ENCODE measurements at places on chromosomes 2 and 18.

- no peak for DNase-seq
Observed at GRCh38 chr18:7727361-7728076, 160.4 kb downstream of the PTPRM start.

DNA sequence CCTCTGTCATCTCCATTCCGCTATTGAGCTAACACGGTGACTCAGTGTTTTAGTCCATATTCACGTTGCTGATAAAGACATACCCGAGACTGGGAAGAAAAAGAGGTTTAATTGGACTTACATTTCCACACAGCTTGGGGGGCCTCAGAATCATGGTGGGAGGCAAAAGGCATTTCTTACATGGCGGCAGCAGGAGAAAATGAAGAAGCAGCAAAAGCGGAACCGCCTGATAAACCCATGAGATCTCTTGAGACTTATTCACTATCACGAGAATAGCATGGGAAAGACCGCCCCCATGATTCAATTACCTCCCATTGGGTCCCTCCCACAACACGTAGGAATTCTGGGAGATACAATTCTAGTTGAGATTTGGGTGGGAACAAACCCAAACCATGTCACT lies 22.6 kb upstream of the CXXC1 start:
- DNase-seq, result no peak

- DNase-seq, result peak; percentile 4
Observed at GRCh38 chr2:46032996-46033395, 264.2 kb upstream of the EPAS1 start.

DNA sequence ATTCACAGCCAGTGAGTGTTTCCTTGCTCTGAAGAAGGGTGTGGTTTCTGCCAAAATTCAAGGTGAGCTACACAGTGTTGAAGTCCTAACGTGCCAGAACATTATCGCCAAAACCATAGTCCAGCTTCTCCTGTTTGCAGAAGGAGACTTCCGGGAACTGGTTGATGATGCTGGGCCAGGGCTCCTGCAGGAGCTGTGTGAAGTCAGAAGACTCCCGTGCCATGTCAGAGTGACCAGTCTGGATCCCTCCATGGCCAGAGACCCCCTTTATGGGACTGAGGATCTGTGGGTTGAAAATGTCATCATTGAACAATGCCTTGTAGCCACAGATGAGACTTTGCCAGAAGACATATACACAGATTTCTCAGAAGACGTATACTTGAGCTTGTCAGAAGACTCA lies 96.0 kb upstream of the RAB12 start:
- DNase-seq, result no peak

DNA sequence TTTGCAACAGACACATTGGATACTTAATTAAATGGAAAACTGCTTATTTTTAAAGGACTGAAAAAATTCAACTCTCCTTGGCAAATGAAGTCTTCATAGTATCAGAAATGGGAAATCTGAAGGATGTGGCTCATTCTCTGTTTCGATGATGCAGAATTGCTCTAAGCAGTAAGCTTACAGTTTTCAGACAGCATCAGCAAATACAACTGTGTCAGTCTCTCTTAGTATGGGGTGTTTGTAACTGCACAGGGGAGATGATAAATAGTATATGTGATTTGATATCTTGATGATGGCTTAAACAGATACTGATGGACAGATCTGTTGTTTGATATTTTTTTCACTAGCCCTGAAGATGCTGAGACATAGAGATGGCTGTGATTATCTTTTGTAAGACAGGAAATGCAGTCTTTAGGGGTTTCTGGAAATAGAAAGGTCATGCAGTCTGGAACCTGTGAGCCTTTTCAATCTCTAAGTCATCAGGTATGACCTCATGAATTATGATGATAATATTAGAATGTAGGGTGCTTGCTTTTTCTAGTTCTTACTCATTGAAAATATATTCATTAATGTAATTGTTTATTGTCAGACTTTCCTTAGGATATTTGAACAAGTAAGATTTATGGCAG lies 84.2 kb downstream of the SLC4A10 start:
- DNase-seq, result no peak

DNA sequence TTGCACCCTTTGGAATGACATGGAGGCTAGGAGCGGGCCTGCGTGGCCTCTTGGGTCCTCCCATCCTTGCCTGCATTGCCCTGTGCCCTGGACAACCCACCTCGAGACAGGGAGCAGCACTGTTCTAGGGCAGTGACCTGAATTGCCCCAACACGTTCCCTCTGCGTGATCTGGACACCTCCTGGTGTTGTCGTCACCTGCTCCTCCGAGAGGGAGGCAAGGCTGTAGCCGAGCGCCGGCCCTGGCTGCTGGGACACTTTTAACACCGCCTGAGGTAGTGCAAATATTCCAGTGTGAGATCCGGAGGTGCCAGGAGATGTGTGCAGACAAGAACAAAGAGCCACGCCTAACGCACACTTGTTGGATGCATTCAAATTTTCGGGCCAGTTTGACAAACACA lies 131.5 kb downstream of the SMAD7 start:
- no peak for DNase-seq

- no peak for DNase-seq
Observed at GRCh38 chr2:176917-177316, 86.9 kb downstream of the SH3YL1 start.

DNA sequence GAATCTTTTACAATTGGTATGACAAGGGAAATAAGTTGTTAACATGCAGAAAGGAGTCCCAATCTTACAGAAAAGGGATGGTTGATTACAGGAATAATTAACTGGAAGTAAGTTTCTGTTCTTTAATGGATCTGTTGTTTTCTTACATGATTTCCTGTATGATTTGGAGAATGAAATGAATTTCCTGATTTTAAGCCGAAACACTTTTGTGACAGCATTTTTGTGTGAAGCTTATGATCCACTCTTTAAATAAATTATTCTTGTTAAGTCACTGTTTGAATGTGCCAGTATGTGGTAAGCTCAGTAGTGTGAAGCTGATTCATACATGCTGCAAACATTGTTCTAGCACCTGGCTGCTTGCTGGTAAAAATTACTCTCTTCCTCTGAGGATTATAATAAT lies 516.2 kb downstream of the DCDC2C start:
- no peak for DNase-seq

GRCh38 chr2:45636008-45636407 lies 15.5 kb upstream of the PRKCE start:
- DNase-seq, result no peak

- no peak for DNase-seq
Observed at GRCh38 chr2:9398881-9399780, 24.2 kb downstream of the ITGB1BP1 start.

- no peak for DNase-seq
Observed at GRCh38 chr18:48320639-48320945, 88.6 kb downstream of the ZBTB7C start.

DNA sequence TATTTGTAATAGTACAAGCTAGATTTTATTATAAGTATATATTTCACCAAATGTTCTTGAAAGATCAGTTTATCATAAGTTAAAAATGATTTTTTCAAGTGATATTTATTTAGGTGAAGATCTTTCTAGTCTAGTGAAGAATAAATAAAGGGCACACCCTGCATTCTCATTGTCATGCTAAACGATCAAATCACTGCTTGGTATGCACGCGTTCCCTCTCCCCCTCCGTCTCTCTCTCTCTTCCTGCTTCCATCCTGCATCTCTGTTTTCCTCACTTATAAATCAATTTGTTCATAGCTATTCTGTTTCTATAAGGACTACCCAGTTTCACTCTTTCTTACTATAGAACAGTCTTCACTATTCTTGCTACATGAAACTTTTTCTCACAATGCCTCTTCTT lies 1067.4 kb downstream of the LRP1B start:
- DNase-seq, result no peak

DNA sequence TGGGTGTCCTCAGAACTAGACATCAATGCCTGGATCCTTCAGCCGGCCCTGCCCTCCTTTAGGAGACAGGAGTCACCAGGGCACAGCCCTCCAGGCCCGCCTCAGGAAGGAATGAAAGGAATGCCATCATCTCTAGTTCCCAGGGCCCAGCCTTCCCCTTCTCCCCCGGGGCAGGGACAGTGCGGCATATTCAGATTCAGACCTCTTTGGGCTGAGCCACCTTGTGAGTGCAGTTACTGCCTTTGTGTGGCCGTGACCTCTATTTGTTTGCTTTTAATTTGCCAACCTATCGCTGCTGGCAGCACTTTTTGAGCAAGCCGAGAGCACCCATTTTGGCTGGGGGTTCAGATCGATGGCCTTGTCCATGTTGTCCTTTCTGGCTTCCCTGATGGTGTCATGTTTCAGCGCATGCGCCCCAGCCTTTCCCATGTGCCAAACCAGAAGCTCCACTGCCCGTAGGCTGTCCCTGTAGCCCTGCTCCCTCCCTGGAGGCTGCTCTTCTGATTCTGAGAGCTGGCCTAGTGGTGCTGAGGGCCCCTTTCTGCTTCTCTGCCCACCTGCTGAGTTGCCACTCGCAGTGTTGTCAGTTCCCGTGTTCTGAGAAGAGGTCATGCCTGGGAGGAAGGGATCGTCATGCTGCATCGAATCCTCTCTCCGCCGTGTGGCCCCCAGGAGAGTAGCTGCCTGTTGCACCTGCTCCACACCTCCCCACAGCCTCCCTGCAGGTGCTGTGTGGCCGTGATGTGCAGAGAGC lies 10.9 kb downstream of the ANKRD23 start:
- no peak for DNase-seq

DNA sequence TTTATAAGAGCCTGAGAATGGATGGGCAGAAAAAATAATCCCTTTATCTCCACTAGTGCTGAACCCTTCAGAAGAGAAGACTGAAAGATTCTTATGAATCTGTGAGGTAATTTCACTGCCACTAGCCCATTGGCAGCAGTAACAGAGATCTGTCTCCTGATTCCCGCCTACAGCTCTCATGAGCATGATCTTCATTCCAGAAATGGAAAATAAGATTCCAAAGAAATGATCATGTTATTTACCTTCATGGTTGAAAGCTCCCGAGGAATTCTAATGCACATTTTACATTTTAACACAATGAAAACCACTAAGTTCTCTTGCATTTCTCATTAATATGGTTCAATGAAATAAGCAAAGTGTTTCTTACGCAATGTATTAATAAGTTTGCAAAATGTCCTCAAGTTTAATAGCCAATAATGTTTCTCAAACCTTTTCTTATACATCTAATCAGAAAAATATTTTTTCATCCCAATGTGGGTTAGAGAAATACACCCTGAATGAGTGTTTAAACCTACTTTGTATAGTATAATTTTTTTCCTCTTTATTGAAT lies 905.6 kb downstream of the TMEM182 start:
- DNase-seq, result no peak

GRCh38 chr2:64819774-64820688 lies 166.3 kb upstream of the SERTAD2 start:
- peak; percentile 68 for DNase-seq

- DNase-seq, result no peak
Observed at GRCh38 chr2:109185821-109186570, 57.0 kb downstream of the SH3RF3 start.

GRCh38 chr2:212424082-212424481 lies 114.5 kb downstream of the ERBB4 start:
- no peak for DNase-seq

GRCh38 chr18:38909972-38910371 lies 1344.4 kb upstream of the CELF4 start:
- DNase-seq, result no peak

GRCh38 chr2:210004881-210005280 lies 2.4 kb downstream of the RPE start:
- peak; percentile 80 for DNase-seq

GRCh38 chr18:33875029-33875565 lies 297.1 kb downstream of the ASXL3 start:
- DNase-seq, result no peak

DNA sequence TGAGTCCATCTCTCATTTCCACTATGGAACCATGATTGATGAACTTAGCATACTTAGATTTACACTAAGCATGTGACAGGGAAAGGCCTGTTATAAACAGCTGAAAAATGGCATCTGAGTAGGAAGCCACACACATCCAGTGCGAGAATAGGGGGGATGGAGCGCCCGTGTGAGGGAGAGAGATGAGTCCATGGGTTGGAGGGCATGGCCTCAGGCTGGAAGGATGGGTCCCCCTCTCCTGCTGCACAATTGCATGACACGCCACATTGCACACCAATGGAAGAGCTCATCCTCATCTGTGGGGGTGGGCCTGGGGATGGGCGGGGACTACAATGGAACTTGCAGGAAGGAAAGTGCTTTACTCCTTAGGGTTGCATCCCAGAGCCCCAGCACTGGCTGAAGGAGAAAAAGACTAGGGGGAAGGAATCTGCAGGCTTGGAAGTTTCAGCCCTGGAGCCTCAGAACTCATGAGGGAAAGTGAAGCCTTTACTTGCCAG lies 46.4 kb upstream of the CXCR4 start:
- no peak for DNase-seq

DNA sequence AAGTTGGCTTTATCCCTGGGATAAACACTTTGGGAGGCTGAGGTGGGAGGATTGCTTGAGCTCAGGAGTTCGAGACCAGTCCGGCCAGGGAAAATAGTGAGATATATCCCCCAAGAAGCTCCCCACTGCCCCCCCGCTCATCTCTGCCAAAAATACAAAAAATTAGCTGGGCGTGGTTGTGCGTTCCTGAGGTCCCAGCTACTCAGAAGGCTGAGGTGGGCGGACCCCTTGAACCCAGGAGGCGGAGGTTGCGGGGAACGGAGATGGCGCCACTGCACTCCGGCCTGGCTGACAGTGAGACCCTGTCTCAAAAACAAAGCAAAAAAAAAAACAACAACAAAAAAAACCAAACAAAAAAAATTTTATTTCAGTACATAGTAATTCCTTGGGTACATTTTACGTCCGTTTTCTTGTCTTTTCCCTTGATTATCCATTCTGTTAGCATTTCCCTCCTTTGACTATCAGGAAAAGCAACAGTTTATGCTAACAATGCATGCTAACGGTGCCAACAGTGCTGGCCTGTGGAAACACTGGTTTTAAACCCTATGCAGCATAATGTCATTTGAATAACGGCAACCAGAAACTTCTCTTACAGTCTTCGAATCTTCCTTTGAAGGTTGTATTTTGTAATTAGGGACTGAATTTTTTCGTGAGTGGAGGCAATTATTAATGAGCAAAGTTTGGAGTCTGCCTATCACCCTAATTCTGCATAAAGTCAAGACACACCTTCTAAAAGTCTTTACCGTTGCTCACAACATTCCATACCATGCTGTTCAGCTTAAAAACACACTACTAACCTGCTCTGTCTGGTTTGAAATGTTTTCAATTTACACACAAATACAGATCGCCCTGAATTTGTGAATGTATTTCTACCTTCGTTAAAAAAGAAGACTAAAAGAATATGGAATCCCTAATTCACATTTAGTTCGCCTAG lies 721 bp upstream of the MIB1 start:
- no peak for DNase-seq

- peak; percentile 2 for DNase-seq
Observed at GRCh38 chr18:50937183-50937582, 30.7 kb upstream of the ELAC1 start.

GRCh38 chr2:134721596-134721995 lies 2.8 kb upstream of the TMEM163 start:
- DNase-seq, result no peak

- DNase-seq, result no peak
Observed at GRCh38 chr2:136703214-136703613, 62.1 kb upstream of the THSD7B start.

- DNase-seq, result no peak
Observed at GRCh38 chr2:22450831-22451230, 934.1 kb upstream of the KLHL29 start.

Data from inflammatory macrophage treated with lipopolysaccharide for 4 hours (primary cell).